Uterus (tissue), 4 donors: ENCODE measurements at places on chromosomes 13 and 19. TPM values are rescaled to one million over a fixed set of nuclear protein-coding genes. Genes with fewer than 3 reads are reported as not detected.

DNA sequence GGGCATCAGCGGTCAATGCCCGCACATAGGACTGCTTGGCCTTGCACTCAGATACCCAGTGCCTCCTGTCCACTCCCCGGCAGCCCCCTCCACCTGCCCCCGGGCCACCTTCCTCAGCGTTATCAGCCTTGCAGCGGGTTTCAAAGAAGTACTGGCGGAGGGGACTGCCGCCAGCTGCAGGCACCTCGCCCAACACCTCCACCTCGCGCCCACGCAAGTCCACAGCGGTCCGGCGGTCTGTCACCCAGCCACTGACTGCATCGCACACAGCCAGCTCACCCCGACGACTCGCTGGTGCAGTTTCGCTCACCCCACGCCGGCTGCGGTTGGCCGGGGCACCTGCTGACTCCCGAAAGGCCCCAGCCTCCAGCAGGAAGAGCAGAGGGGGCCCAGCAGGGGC is 3.2 kb downstream of the NTF4 start:
- no peak for DNase-seq

- no peak for DNase-seq
Observed at GRCh38 chr13:33541456-33541855, 255.9 kb upstream of the STARD13 start.

GRCh38 chr13:91199866-91200265 is 147.6 kb upstream of the MIR17HG start:
- DNase-seq, result no peak

DNA sequence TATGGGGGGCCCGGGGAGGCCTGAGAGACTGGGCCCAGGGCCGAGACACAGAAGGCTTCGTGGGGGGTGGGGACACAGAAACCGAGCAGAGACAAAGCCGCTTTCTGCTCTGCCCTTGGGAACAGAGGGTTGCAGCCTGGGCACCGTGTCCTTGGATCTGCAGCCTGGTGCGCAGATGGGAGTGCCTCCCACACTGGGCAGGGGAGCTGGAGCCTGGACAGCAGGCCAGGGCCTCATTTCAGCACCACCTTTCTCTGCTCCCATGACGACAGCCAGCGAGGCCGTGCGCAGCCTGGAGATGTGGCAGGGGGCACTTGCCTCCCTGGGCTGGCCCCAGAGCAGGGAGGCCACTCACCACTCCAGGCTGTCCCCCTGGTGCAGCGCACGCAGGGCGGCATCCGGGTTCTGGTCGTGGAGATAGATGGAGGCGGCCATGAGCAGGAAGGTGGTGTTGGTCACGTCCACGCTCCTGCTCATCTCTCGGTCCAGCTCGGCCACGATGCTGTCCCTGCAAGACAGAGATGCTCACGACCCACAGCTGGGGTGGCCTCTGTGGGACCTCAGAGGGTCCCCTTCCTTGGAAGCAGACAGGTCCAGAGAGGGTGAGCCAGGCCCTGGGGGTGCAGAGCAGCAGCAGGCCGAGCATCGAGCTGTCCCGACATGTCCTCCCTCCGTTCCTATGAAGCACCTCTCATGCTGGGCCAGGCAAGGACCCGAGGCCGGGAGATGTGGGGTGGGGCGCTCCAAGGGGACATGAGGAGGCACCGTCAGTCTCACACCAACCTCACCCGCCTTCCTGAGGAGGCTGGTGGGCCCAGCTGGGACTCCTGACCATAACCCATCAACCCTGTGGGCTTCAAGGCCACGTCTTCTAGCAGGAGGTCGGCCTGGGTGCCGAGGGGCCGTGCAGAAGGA is 10.9 kb upstream of the CERS1 start:
- DNase-seq, result peak; percentile 14

DNA sequence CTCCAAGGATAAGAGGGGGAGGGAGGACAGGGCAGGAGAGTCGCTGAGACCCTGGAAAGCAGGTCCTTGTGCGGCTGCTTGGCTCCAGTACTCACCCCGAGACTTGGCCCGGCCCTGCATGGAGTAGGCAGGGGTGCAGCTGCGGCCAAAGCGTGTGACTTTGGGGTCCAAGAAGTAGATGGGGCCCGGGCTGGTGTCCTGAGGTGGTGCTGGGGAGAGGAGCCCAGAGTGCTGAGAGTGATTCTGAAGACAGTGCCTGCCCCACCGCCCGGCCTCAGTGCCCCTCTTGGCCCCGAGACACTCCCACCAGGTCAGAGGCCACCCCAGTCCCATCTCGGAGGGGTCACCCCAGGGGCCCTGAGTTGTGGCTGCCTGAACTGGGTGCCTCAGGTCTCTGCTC is 6.7 kb upstream of the SHC2 start:
- no peak for DNase-seq

DNA sequence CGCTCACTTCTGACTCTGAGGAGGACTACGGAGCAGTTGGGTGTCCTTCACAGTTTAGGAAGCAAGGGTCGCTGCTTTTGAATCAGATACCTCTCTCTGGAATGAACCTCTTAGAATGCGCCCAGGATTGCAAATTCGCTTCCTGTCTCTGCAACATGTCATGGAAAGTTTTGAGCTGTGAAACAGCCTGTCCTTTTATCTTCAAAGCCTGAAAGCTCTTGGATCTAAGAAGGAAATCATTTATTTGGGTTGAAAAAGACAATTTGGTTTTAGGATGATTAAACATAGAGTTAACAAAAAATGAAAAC is 134.1 kb downstream of the KATNAL1 start:
- no peak for DNase-seq

- DNase-seq, result no peak
Observed at GRCh38 chr13:109756778-109757177, 29.6 kb downstream of the IRS2 start.

DNA sequence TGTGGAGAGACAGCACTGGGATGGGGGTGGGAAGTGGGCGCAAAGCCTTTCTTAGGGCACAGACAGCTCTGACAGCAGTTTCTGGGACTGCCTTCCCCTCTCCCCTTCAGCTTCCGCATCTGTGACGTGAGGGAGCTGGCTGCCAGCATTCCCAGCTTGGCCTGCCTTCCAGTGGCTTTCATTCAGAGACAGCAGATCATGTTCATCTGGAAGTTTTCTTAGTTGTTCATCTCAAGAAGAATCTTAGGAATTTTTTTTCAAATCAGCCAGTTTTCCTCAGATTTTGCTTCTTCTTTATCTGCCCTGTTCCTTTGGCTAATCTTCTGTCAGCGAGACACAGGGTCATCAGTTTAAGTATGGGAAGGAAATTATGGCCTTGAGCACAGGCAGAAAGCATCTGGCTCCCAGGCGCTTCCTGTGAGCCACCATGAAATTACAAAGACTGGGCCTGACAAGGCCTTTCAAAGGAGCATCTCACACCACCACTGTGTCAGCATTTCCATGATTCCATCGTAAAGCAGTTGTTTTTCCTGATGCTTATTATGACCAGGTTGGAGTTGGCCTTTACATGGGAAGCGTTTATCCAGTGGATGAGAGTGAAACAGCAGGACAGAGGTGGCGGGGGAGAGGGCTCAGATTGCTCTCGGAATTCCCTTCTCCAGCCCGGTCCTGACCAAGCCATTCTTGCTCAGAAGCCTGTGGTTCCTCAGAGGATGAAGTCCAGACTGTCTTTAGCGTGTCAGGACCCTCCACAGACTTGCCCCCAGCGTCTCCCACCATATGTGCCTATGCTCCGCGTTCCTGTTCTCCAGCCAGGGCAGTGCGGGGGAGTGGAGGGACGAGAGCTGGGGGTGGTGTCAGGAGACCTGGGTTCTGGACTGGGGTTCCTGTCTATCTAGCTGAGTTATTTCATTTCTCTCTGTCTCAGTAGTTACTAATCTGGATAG is 43.6 kb downstream of the ARHGAP35 start:
- DNase-seq, result peak; percentile 49

GRCh38 chr19:47352095-47352494 is 3.0 kb downstream of the DHX34 start:
- DNase-seq, result no peak

DNA sequence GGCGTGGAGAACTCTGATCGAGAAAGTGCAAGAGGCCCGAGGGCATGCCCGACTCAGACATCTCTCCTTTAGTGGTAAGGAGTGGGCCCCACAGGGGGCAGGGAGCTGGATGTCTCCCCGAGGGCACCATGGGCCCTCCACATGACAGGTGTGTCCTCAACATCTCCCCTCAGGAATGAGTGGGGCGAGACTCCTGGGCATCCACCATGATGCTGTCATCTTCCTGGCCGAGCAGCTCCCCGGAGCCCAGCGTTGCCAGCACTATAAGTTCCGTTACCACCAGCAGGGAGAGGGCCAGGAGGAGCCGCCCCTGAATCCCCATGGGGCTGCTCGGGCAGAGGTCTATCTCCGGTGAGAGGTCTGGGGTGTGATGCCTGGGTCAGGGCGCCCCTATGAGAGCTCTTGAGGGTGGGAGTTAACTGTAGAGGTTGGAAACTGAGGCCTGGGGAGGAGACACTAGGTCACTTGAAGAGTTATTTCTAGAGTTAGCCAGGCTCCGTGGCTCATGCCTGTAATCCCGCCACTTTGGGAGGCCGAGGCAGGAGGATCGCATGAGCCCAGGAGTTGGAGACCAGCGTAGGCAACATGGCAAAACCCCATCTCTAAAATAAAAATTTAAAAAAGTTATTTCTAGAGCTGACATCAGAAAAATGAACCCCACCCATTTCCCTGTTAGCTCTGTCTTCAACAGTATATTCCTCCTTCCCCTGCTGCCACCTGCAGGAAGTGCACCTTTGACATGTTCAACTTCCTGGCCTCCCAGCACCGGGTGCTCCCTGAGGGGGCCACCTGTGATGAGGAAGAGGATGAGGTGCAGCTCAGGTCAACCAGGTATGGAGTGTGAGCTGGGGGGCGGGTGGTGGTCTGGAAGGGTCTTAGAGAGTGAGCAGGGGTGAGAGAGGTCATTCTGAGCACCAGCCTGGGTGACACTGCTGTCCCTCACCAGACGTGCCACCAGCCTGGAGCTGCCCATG is 5.1 kb downstream of the IGFLR1 start:
- DNase-seq, result no peak

- DNase-seq, result no peak
Observed at GRCh38 chr13:98761126-98761985, 8.9 kb upstream of the SLC15A1 start.

DNA sequence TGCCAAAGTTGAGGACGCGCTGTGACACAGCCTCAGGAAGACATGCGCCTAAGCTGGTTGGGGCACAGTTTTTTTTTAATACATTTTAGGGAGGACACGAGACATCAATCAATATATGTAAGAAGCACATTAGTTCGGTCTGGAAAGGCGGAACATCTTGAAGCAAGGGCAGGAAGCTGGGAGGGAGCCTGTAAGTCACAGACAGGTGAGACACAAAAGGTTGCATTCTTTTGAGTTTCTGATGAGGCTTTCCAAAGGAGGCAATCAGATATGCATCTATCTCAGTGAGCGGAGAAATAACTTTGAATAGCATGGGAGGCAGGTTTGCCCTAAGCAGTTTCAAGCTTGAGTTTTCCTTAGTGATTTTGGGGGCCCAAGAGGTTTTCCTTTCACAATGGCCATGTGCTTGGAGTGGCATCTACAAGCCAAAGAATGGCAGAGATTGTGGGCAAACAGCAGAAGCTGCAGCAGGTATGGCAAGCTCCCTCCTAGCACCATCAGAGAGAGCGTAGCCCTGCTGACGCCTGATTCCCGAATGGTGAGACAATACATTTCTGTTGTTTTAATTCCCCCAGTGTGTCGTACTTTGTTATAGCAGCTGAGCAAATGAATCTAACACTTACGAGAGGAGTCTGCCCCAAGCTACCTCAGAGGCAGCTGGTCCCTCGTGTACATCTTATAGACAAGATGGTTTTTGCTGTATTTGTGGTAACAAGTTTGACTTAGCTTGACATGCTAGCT is 99.5 kb upstream of the TMTC4 start:
- no peak for DNase-seq

DNA sequence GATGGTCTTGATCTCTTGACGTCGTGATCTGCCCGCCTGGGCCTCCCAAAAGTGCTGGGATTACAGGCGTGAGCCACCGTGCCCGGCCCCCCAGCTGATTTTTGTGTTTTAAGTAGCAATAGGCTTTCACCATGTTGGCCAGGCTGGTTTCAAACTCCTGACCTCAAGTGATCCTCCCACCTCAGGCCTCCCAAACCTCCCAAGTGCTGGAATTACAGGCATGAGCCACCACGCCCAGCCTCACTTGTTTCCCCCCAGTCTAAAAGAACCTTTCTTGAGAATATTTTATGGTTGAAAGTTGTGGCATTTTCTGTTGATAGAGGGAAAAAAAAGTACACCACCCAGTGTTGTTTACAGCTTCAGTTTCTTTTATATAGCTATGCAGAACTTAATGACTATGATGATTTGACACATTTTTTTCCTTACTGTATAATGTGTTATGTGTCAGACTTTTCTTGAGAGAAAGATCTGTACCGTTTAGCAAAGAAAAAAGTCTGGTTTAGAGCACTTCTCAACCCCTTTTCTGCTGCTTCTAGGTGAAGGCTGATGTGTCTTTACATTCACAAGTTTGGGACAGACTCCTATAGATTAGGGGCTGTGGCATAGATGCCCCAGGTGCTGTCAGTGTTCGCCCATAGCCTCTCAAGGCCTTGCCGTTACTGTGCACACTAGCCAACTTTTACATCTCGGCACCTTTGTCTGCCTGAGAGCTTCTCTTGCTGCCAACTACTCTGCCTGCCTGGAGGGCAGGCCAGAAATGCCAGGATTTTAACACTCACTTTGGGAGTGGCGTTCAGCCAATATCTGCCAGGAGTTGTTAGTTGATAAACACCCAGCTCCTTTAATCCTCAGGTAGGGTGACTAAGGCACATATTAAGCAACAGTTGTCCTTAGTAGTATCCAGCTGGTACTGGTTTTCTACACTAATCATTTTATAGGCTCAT is 33.0 kb downstream of the KCTD4 start:
- DNase-seq, result no peak

DNA sequence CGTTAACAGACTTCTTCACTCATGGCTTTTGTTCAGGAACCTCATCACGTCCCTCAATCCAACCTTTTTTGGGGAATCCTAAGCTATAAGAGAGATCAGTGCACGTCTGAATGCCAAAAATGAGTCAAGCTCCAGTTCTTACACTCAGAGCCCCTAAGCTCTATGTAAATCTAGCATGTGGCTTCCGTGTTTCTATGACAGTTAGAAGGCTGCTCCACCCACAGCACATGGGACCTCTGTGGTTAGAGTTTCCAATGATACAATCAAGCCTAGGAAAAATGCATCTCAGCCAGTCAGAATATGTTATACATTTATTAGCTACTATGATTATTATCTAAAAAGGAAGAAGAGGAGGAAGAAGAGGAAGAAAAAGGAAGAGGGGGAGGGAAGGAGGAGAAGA is 135.9 kb downstream of the ENOX1 start:
- DNase-seq, result no peak

GRCh38 chr13:34153428-34154180 is 335.7 kb downstream of the RFC3 start:
- DNase-seq, result no peak

- no peak for DNase-seq
Observed at GRCh38 chr19:35000338-35000646, 169 bp downstream of the GRAMD1A start.

Gene C1QTNF9
- total RNA-seq, result 0.70 TPM

Gene SIGLEC8
- not detected for total RNA-seq

Gene S1PR4
- total RNA-seq, result 2.0 TPM

Gene LGALS14
- not detected for total RNA-seq

Gene SDHAF1
- 23.8 TPM for total RNA-seq

Gene TARM1
- not detected for total RNA-seq

Gene APLP1
- total RNA-seq, result not detected

Gene ZNF66
- 15.3 TPM for total RNA-seq

Gene ZNF677
- total RNA-seq, result 12.9 TPM

Gene PDE4A
- total RNA-seq, result 4.6 TPM
